ENCODE measurements at places on chromosomes 13 and 19. TPM values are rescaled to one million over a fixed set of nuclear protein-coding genes. Genes with fewer than 3 reads are reported as not detected.

The GIPR gene
- total RNA-seq, result 4.0 TPM

The CEACAM19 gene
- 1.3 TPM for total RNA-seq

The COX7A1 gene
- total RNA-seq, result not detected

The SWSAP1 gene
- 4.2 TPM for total RNA-seq

The HSD17B14 gene
- 27.3 TPM for total RNA-seq

The CGB5 gene
- total RNA-seq, result 0.92 TPM

The SERTM1 gene
- total RNA-seq, result 0.10 TPM

The ETV2 gene
- total RNA-seq, result 0.77 TPM

The FLT1 gene
- total RNA-seq, result 0.89 TPM

The CNFN gene
- 3.7 TPM for total RNA-seq

The GCDH gene
- 25.1 TPM for total RNA-seq

The TNNI3 gene
- total RNA-seq, result 7.6 TPM

The IZUMO1 gene
- total RNA-seq, result 1.5 TPM

The FARP1 gene
- 22.6 TPM for total RNA-seq

The C19orf38 gene
- 2.6 TPM for total RNA-seq

The HMG20B gene
- 31.8 TPM for total RNA-seq

The ZNF536 gene
- total RNA-seq, result 12.9 TPM

The GET3 gene
- 87.7 TPM for total RNA-seq

The NCAN gene
- total RNA-seq, result 23.9 TPM

The STK11 gene
- 51.3 TPM for total RNA-seq

The ALOX5AP gene
- total RNA-seq, result 0.53 TPM

The ZNF442 gene
- total RNA-seq, result 1.8 TPM

The HIPK4 gene
- total RNA-seq, result 0.52 TPM

The KDELR1 gene
- 82.7 TPM for total RNA-seq

The UBE2L5 gene
- total RNA-seq, result 0.30 TPM

The SIGLEC8 gene
- total RNA-seq, result 0.68 TPM

The ZNF730 gene
- 7.7 TPM for total RNA-seq

The UBE2S gene
- total RNA-seq, result 21.5 TPM

The YJEFN3 gene
- 3.8 TPM for total RNA-seq

The DACH1 gene
- 77.7 TPM for total RNA-seq

The ADGRE2 gene
- 0.16 TPM for total RNA-seq

The SF3A2 gene
- 59.7 TPM for total RNA-seq

The TRIM28 gene
- total RNA-seq, result 415 TPM

The RASAL3 gene
- total RNA-seq, result 0.17 TPM

The THSD1 gene
- 1.3 TPM for total RNA-seq

The KLK2 gene
- 0.50 TPM for total RNA-seq

The DMKN gene
- not detected for total RNA-seq

The SLC17A7 gene
- 1.9 TPM for total RNA-seq

The PRR20C gene
- 0.36 TPM for total RNA-seq

The NLRP5 gene
- total RNA-seq, result 0.14 TPM

Measured in motor neuron (in vitro differentiated cells).